Putamen (tissue), 1 donor: ENCODE measurements at places on chromosomes 6 and 20.
A peak's percentile ranks its signal among the peaks of the same experiment; 100 is the strongest.

- no peak for DNase-seq
Observed at GRCh38 chr6:127462376-127462775, 3.2 kb upstream of the KIAA0408 start.

DNA sequence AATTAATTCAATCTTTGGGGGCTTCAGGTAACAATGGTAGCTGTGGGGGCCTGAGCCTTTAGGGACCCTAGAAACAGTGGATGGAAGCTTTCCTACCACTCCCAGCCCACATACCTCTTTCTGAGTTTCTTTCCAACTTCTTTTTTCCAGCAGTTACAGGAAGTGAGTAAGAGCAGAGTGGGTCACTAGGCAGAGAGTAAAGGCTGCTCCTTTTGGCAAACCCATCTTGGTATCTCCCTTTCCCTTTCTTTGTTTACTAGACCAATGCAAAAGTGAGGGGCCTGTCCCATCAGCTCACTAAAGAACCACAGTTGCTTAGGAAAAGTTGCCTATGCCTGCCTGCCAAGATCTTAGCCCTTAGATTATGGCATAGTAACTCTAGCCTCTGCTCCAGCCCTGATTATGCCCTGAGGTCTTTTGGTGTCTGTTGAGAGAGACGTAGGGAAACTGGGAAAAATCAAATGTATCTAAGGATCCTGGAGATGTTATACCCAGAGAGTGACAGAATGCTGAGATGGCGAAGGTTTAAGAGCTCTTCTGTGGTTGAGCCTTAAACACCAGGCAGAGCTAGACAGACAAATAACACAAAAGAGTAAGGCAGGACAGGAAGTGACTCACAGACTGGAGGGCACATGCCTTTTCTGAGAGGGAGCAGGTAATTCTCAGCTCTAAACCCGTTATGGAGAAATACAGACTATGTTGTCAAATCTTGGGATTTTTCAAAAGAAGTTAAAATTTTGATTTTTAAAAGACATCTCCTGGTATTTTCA, 31.3 kb downstream of the TRMT6 start:
- no peak for DNase-seq

DNA sequence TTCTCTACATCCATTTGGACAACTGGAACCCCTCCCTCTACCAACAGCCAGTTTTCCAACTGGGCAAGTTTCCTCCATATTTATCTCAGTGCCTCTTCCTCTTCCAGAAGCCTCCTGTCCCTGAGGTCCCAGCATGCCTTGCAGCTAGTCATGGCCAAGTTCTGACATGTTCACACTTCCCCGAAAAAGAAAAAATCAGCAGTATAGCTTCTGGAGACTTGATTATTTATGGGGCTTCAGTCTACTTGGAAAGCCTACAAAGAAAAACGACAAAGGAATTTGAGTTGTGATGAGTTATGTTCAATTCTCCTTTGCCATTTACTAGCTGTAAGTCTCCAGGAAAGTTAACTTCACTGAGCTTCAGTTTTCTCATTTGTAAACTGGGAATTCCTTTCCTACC, 406.5 kb downstream of the MAFB start:
- no peak for DNase-seq

- DNase-seq: no peak
Observed at GRCh38 chr20:36303020-36303595, 3.0 kb upstream of the DLGAP4 start.

GRCh38 chr20:36199345-36200257, 36.7 kb upstream of the AAR2 start:
- DNase-seq: peak; percentile 76

GRCh38 chr6:56459030-56459805, 183.5 kb downstream of the DST start:
- DNase-seq: no peak
